ENCODE measurements at places on chromosomes 3 and 15.

DNA sequence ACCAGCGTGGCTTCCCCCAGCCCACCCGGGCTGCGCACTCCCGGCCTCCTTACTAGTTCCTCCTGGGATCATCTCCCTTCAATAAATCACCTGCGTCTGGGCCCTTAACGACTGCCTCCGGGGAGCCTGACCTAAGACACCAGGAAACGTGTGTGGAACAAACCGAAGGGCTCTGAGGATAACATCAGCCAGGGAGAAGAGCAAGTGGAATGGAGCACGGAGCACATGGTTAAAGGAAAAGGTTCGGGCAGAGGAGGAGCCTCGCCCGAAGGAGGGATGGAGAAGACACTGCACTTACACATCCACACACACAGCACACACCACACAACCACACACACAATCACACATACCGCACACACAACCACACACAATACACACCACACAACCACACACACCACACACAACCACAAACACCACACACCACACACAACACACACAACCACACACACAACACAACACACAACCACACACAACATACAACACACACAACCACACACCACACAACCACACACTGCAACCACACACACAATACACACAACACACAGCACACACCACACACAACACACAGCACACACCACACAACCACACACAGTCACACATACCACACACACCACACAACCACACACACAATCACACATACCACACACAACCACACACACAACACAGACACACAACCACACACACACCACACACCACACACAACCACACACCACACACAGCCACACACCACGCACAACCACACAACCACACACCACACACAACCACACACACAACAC is 24.7 kb downstream of the CPN2 start:
- no peak for DNase-seq

DNA sequence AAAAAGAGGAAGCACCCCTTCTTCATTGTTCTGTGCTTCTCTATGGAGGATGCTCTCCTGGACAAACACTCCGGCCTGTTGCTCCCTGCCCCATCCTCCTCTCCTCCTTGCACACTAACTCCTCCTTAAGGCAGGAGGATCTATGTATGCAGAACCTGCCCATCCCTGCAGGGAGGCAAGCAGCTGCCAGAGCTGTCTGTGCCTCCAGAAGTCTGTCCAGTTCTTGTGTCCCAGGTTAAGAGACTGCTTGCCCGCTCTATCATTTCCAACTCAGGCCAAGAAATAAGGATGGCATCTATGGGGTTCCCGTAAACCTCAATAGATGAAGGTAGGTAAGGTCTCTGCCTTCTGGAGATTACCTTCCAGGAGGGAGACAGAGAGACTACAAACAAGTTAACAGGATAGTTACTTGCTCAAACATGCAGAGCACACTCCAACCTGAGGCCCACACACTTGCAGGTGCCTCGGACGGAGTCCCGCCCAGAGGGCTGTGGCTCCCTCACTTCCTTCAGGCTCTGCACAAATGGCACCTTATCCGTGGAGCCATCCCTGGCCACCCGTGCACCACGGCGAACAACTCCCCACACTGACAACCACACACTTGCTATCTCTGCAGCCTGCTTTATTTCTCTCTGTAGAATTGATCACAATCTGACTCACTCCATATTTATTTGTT is 6.9 kb downstream of the XXYLT1 start:
- DNase-seq = no peak

- peak; percentile 43 for DNase-seq
Measured at GRCh38 chr3:46496746-46497555, 825 bp upstream of the RTP3 start.

- no peak for DNase-seq
Measured at GRCh38 chr3:4948395-4948794, 30.8 kb upstream of the BHLHE40 start.

GRCh38 chr3:13023235-13023970 is 49.8 kb downstream of the IQSEC1 start:
- DNase-seq = peak; percentile 91

- no peak for DNase-seq
Measured at GRCh38 chr3:111803123-111803593, 55.9 kb upstream of the PHLDB2 start.

GRCh38 chr15:71623111-71623510 is 187.2 kb upstream of the NR2E3 start:
- DNase-seq = no peak

- no peak for DNase-seq
Measured at GRCh38 chr3:71389191-71389590, 194.3 kb downstream of the FOXP1 start.

- DNase-seq = peak; percentile 83
Measured at GRCh38 chr3:10026084-10026890, at the start of gene FANCD2. TSS of gene FANCD2 (plus strand) at chr3:10026437. CDS start at chr3:10028658, 2,221 bp downstream.

GRCh38 chr3:12339701-12340480 is 51.0 kb downstream of the PPARG start:
- no peak for DNase-seq

- no peak for DNase-seq
Measured at GRCh38 chr3:159091936-159092335, 290.1 kb downstream of the MFSD1 start.

DNA sequence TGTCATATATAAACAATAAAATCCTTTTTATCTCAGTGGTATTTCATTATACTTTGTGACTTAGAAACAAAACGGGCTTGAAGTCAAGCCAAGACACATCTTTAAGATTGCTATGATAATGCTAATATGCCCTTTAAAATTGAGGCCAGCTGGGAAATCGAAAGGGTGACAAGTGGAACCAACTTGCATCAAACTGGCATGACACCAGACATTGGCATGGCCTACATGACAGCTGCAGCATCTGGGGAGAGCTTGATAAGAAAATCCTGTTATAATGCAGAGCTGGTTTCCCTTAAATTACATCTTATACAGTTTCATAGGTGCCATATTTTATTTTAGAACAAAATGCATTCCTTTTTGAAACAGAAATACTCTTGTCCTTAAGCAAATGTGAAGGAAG is 325.2 kb downstream of the ZBBX start:
- DNase-seq = no peak

DNA sequence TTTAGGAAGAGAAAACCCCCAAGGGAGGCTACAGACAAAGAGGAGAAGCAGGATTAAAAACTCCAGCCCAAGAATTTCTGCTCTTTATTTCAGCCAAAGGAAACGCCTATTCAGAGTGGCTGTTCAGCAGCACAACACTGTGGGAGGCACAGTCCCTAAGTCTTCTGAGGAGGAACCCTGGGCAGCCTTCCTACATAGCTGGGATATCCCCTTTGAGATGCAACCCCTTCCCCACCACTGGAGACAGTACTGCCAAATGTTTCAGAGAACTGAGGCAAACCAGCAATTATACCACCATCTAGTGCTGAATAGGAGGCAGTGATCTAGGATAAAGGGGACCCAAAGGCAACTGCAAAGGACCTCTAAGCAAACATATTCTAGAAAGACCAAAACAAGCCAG is 168.1 kb downstream of the VPS13C start:
- no peak for DNase-seq

DNA sequence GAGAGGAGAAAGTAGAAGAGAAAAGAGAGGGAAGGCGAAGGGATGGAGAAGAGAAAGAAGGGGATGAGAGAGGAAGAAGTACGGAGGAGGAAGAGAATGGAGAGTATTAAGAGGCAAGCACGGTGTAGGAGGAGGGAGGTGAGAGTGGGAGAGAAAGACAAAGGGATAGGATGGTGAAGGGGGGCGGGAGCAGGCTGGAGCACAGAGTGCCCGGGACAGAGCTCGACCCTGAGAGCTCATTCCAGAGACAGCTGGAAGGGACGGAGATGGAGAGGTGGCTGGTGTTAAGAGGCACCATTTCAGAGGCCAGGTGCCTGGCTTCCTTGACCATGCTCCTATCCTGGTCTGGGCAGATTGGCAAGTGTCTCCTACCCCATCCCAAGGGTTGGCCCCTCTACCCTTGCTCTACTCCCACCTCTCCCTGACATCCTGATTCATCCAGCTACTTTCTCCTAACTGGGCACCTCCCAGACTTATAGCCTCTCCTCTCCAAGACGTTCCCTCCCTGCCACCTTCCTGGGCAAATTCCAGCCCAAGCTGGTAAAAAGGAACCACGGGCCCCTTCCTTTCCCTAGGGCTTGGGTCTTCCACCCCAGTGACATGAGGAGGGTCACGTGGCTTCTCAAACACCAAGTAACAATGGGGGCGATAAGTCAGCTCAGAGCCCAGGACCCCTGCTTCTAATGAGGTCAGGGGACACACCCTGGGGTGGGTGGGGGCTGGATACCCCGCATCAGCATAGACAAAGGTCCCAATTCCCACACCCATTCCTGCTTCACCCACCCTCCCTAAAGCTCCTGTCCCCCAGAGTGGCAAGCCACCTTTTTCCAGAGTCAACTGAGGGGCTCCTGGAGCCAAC is 1.1 kb downstream of the CLCN2 start:
- peak; percentile 51 for DNase-seq

DNA sequence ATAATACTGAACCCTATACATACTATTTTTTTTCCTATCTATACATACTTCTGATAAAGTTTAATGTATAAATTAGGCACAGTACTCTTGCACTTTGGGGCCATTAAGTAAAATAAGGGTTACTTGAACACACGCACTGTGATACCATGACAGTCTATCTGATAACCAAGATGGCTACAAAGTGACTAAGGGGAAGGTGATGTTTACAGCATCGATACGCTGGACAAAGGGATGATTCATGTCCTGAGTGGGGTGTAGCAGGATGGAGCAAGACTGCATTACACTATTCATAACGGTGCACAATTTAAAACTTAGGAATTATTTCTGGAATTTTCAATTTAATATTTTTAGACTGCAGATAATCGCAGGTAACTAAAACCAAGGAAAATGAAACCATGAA is 30.0 kb upstream of the SLC2A2 start:
- DNase-seq = no peak

GRCh38 chr15:39174332-39174731 is 406.5 kb upstream of the THBS1 start:
- DNase-seq = no peak

DNA sequence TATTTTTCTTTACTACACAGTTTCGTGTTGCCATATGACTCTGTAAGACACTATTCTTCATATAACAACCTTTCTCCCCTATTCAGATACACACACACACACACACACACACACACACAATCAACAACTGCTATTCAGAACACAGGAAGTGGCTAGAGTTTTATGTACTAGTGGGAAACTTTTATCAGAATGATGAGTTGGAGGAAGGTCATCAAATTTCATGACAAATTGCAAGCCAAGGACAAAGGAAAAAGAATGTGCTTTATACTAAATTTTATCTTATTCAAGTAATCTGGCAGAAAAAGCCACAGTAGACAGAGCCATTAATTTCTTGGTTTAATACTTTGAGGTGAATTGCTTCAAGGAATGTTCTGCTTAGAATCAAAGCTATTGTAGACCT is 899.8 kb downstream of the ROBO2 start:
- DNase-seq = no peak

GRCh38 chr15:83285979-83286553 is 1.6 kb upstream of the BNC1 start:
- no peak for DNase-seq

Measured in NCI-H82 (cell line).